ENCODE measurements at places on chromosomes 16 and 17. TPM values are rescaled to one million over a fixed set of nuclear protein-coding genes. Genes with fewer than 3 reads are reported as not detected.

Gene CD300E
- total RNA-seq, result 0.37 TPM

Gene TEX19
- total RNA-seq, result not detected

Gene DNAH3
- total RNA-seq, result 1.7 TPM

Gene TSNAXIP1
- total RNA-seq, result 0.75 TPM

Gene CES3
- 1.3 TPM for total RNA-seq

Gene HLF
- 29.1 TPM for total RNA-seq

Gene INCA1
- total RNA-seq, result 1.8 TPM

Gene RDM1
- not detected for total RNA-seq

Gene CTRB1
- total RNA-seq, result not detected

Gene CCL13
- not detected for total RNA-seq

Gene DNAH9
- 2.3 TPM for total RNA-seq

- DNase-seq, result no peak
Observed at GRCh38 chr17:69344939-69345338, 18.0 kb upstream of the ABCA5 start.

GRCh38 chr16:67804853-67805542 is 1.4 kb downstream of the RANBP10 start:
- no peak for DNase-seq

DNA sequence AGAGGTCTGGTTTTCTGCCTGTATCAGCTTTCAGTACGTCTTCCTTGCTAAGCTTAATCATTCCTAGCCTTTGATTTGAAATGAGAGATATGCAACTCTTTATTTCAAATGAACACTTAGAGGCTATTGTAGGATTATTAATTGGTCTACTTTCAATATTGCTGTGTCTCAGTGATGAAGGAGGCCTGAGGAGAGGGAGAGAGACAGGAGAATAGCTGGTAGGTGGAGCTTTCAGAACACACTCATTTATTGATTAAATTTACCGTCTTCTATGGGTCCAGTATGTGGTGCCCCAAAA is 187.0 kb downstream of the BCAS3 start:
- DNase-seq, result no peak

- no peak for DNase-seq
Observed at GRCh38 chr16:71406724-71407123, 35.1 kb downstream of the TLE7 start.

GRCh38 chr16:72736074-72736473 is 311.9 kb downstream of the ZFHX3 start:
- no peak for DNase-seq

- DNase-seq, result no peak
Observed at GRCh38 chr17:81489012-81489997, 23.3 kb downstream of the ACTG1 start.

- DNase-seq, result no peak
Observed at GRCh38 chr17:60087882-60088669, 9.4 kb upstream of the HEATR6 start.

GRCh38 chr17:7858522-7858810 is 663 bp downstream of the CYB5D1 start:
- DNase-seq, result no peak

DNA sequence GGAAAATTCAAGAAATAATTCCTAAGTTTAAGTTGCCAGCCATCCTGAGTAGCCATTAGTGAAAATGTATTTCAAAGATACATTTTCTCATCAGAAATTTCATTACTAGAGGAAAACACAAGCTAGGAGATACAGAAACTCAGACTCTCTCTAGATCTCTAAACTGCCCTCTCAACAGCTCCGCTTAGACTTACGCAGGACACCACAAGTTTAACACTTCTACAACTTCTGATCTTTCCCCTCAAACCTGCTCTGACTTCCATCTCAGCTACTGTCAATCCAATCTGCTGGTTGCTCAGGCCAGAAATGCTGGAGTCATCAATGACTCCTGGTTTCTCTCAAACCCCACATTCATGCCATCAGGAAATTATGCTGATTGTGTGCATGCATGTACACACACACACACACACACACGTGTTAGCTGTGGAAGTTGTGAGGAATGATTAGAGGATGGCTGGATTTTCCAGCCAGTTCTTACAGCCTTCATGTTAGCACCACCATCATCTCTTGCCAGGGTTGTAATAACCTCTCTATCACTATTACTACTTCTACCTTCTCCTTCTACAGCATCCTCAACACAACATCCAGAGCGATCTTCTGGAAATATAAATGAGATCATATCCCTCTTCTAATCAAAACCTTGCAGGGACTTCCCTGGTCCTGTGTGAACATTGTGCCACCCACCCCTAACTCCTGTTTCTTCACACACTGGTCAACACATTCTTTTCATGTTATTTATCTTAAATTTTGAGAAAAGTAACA is 47.1 kb downstream of the COX10 start:
- DNase-seq, result no peak

- DNase-seq, result no peak
Observed at GRCh38 chr16:66850115-66850815, 6.1 kb downstream of the CA7 start.

GRCh38 chr17:60328679-60329078 is 63.3 kb downstream of the USP32 start:
- no peak for DNase-seq

DNA sequence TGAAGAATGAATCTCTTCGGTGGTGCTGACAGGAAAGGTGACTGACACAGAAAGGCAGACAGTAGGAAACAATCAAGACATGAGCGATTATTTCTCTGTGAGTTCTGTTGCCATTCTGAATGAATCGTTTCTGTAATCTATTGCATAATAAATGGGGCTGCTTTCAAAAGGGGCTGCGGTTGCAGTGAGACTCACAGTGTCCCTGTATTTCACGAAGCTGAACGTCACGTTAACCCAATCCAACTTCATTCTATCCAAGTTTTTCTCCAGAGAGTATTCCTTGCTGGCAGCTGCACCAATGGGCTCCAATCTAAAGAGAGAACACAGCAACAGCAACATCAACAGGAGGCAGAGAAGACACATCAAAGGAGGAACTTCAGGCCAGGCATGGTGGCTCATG is 75.4 kb downstream of the DNAH3 start:
- no peak for DNase-seq

- DNase-seq, result no peak
Observed at GRCh38 chr17:4986403-4986802, 1.1 kb downstream of the CAMTA2 start.

- no peak for DNase-seq
Observed at GRCh38 chr16:1196494-1196893, 28.6 kb downstream of the TPSG1 start.

GRCh38 chr16:79211586-79211985 is 389.0 kb downstream of the MAF start:
- DNase-seq, result no peak
